ENCODE measurements at places on chromosomes 5 and 9.

GRCh38 chr9:72721067-72721466, 199.7 kb downstream of the TMC1 start:
- no peak for DNase-seq

GRCh38 chr9:72315510-72316311, 49.3 kb downstream of the ZFAND5 start:
- DNase-seq: peak; percentile 82

DNA sequence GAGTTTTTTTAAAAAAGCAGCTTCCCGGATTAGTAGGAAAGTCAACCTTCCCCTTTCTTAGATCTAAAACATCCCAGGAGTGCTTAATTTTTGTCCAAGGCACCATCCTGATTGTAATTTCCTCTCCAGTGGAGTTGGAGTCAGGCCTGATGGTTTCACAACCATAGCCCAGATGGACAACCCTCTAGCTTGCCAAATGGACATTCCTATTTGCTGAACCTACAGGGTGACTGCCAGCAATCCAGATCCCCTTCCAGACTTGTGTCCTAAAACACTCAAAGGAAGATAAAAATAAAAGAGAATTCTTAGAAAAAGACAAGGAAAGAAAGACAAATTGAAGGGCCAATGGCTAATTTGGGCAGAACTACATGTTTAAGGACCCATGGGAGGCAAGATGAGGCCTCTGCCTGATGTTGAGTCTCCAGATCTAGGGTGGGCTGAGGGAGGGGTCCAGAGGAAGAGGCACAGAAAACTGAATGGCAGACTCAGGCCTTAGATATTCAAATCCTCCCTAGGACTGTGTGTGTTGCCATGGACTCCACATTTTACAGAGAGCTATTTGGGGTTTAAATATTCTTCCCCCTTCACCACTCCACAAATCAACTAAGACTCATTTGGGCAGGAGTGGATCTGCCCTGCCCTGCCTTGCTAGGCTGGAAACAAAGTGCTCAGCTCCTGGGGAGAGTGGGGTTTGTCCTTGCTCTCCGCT, 38.5 kb upstream of the SLC44A1 start:
- DNase-seq: no peak

- no peak for DNase-seq
Measured at GRCh38 chr5:132999246-132999645, 27.1 kb downstream of the ZCCHC10 start.
